ENCODE measurements at places on chromosomes 6 and 20.

DNA sequence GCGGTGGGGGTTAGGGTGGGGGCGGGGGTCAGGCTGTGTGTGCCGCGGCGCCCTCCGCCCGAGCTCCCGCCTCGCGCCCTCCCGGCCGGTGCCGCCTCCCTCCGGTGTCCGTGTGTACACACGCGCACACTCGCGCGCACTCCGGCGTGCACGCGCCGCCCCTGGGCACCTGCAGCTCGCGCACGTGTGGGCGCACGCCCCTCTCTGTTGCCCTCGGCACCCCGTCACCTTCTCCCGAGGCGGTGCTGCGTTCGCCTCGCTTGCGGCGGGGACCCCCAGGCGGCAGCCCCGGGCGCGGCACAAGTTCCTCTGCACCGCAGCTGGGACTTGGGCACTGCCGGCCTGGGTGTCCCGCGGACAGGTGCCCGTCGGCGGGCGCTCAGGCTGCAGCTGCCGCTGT, 525 bp downstream of the MACROD2 start:
- DNase-seq = peak; percentile 71

DNA sequence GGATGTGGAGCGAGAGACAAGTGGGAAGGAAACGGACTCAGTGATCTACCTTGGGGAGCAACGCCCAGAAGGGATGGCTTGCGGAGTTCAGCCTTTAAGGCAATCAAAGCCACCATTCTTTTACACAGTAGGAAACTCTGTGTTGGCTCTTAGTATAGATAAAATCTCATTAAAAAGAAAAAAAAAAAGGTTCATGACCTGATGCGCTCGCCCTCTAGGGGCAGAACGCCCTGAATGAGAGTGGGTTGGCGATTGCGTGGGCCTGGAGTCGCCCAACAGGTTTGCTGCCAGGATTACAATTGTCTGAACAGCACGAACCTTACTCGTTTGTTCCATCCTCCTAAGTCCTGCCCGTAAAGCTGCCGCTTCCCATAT, 1.2 kb downstream of the TPD52L1 start:
- peak; percentile 84 for DNase-seq

DNA sequence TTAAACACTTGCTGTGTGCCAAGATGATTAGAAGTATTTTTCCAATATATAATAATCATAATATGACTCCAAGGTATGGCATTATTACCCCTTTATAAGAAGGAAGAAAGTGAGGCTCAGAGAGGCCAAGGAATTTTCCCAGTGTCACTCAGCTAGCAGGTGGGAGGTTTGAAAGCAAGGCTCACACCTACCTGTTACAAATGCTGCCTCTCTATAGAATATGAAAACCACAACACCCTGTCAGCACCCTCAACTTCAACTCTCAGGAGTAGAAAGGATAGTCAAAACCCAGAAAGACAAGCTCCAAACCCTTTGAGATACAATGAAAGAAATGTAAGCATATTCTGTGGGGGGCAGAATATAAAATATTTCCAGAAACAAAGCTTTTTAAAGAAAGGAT, 76.7 kb downstream of the LAMP5 start:
- DNase-seq = no peak

DNA sequence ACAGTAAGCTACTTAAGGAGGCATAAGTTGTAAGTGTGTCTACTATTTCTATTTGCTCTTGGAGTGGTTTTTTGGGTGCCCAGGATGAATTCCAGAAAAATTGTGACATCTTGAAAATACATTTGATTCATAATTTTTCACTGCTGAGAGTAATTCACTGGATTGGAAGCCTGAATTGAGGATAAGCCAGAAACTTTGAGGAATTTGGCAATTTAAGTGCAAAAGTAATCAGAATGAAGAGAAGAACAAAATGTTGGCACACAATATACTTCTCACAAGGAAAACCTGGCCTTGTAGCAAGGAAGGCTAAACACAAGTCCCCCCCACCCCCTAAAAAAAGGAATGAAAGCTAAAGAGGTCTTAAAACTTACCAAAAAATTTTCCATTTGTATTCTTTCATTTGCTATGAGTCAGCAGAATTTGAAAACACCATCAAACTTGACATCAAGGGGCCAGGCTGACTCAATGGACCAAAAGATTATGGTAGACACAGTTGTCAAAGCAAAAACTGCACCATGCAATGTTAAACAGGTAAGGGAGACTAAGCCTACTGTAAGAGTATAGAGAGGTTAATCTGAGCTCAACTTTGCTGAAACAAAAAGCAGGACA, 840.0 kb downstream of the FRK start:
- DNase-seq = no peak

- DNase-seq = no peak
These were observed 1.6 kb downstream of the SRSF6 start for GRCh38 chr20:43459022-43459942.

Data from NCI-H82 (cell line).